ENCODE measurements at places on chromosomes 1 and 21. TPM values are rescaled to one million over a fixed set of nuclear protein-coding genes. Genes with fewer than 3 reads are reported as not detected.

The INTS11 gene
- total RNA-seq = 105 TPM

The ACTL8 gene
- total RNA-seq = not detected

GRCh38 chr1:197909384-197909783 is 7.0 kb downstream of the C1orf53 start:
- peaks cover 36% of the 10 kb centered on the region for H3K4me1 ChIP-seq
- peaks cover 98% of the 10 kb centered on the region for H3K27me3 ChIP-seq
- no peaks in the 10 kb centered on the region for H3K36me3 ChIP-seq
- DNase-seq = no peak

The SELENBP1 gene
- 39.0 TPM for total RNA-seq

DNA sequence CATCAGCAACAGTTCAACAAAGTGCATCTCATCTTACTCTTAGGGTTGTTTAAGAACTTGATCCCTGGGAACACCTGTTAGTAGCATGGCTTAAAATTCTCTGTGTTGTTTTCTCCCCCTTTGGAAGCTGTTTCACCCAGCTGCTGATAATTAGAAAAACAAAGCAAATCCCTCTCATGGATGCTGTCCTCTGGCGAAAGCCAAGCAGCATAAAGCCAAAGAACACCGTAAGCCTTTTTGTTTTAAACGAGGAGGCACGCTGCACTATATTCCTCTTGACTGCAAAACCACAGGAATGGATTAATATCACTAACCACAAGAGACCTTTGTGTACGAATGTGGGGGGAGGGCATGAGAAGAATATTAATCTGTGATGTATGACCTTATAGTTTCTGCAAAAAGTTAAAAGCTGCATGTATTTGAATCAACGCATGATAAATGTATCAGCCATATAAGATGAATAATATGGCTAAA is 923.2 kb downstream of the LTN1 start:
- peaks cover 10% of the 10 kb centered on the region for H3K4me1 ChIP-seq
- H3K4me3 ChIP-seq = no peak overlapping the region
- no peaks in the 10 kb centered on the region for H3K36me3 ChIP-seq
- H3K27me3 ChIP-seq = no peaks in the 10 kb centered on the region
- H3K27ac ChIP-seq = no peak overlapping the region
- no peak for DNase-seq

- no peaks in the 10 kb centered on the region for H3K27me3 ChIP-seq
- H3K4me3 ChIP-seq = no peak overlapping the region
- DNase-seq = no peak
- no peak overlapping the region for H3K27ac ChIP-seq
- H3K36me3 ChIP-seq = peaks cover 6% of the 10 kb centered on the region
These were observed 77.7 kb downstream of the CAPZB start for GRCh38 chr1:19407494-19408096.

The SH2D5 gene
- 1.2 TPM for total RNA-seq

The LCE3D gene
- total RNA-seq = 25.6 TPM

DNA sequence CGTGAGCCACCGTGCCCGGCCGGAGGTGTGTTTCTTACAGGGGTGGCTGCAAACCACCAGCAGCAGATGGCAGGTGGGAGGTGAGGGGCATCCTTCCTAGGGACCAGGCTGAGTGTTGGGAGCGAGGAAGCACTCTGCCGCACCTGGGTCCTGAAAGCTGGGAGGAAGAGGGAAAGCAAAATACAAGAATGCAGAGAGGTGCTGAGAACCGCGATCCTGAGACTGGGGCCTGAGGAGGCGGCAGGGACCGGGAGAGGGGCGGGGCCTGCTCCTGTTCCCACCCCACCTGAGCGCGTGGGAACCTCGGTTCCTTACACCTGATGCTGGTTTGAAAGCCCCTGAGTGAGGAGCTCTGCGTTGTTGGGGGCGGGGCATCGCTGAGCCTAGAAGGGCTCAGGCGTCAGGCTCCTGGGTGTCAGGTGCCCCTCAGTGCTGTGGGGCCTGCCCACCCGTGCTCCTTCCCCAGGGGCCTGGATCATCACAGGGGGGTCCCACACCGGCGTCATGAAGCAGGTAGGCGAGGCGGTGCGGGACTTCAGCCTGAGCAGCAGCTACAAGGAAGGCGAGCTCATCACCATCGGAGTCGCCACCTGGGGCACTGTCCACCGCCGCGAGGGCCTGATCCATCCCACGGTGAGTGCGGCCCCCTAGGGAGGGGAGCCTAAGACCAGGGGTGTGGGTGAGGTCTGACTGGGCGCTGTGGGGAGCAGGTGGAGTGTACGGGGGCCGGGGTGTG is 15.5 kb downstream of the TRPM2 start:
- H3K4me3 ChIP-seq = no peak overlapping the region
- H3K27me3 ChIP-seq = peaks cover 54% of the 10 kb centered on the region
- H3K4me1 ChIP-seq = peaks cover 7% of the 10 kb centered on the region

The S100A5 gene
- not detected for total RNA-seq

- H3K27ac ChIP-seq = peak overlapping the region; percentile 77
- DNase-seq = no peak
- no peak overlapping the region for H3K4me3 ChIP-seq
- no peaks in the 10 kb centered on the region for H3K36me3 ChIP-seq
These were observed 2.8 kb upstream of the SPSB1 start for GRCh38 chr1:9289711-9290485.

- H3K27me3 ChIP-seq = no peaks in the 10 kb centered on the region
- H3K27ac ChIP-seq = no peak overlapping the region
- H3K4me1 ChIP-seq = no peaks in the 10 kb centered on the region
- no peak for DNase-seq
- H3K4me3 ChIP-seq = no peak overlapping the region
These were observed 179.0 kb upstream of the PLD5 start for GRCh38 chr1:242703467-242703866.

DNA sequence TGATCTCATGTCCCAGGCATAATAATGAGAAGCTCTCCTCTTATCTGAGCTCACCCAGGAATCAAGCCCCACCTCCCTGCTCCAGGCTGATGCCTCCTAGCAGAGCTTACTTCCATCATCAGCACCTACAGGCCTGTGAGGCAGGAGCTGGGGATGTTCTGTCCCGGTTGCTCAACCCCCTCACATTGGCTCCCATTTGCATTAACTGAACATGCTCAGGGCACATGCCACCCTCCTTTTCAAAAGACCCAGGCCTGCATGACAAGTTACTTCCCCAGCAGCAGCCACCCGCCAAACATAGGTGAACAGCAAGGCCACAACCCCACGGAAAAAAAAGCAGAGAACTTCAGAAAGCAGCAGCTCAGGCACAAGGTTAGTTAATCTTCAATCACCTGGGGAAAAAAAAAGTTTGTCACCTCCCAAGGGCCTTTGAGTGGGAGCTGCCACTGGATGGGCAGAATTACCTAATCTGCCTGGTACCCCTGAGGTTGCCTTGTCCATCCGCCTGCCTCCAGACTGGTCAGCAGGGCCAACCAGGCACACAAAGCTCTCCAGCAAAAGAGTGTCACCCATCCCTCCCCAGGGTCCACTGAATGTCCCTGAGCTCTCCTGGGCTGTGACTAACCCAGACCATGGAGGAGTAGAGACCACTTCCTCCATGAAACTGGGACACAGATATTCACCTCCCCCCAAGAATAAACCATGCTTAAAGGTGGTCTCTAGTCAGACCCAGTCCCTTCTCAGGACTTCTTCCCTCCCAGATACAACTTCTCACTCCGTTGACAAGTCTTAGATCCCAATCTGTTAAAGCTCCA is 4.4 kb downstream of the KCNN3 start:
- DNase-seq = no peak
- no peak overlapping the region for H3K27ac ChIP-seq
- no peak overlapping the region for H3K4me3 ChIP-seq
- peaks cover 39% of the 10 kb centered on the region for H3K4me1 ChIP-seq

The FCRL2 gene
- not detected for total RNA-seq

DNA sequence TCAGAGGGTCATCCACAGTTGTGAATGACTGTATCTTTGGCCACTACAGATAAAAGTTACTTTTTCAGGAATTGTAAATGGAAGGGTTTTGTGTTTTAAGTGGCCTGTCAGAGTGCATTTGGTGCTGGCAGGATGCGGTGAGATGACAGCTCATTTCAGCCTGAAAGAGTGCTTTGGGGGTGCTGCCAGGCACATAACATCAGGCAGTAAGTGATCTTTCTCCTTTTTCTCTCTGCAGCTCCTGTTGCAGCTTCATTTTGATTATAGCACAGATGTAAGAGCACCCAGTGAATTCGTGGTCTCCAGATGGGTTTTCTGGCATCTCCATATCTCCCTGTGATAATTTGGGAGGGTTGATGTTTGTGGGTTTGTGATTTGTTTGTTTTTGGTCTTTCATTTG is 14.8 kb upstream of the FAM163A start:
- H3K4me1 ChIP-seq = no peaks in the 10 kb centered on the region
- no peaks in the 10 kb centered on the region for H3K36me3 ChIP-seq
- DNase-seq = no peak

The EPB41 gene
- 72.3 TPM for total RNA-seq

DNA sequence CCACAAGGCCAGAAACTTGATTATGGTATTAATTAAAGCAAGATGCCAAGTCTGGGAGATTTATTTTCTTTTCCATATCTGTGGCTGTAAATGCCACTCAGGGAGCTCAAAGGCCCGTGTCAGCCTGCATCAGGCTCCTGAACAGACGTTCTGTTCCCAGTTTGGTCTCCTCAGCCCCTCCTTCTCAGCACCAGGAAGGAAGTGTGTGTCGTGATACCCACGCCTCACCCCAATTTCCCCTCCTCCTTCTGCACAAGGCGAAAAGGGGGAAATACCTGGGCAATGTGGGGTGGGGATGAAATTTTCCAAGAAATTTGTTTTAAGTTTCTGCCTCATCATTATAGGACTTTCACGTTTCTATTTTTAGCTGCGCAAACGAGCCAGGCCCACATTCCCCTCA is 112.0 kb downstream of the SYF2 start:
- no peak for DNase-seq
- no peaks in the 10 kb centered on the region for H3K27me3 ChIP-seq
- no peaks in the 10 kb centered on the region for H3K4me1 ChIP-seq
- no peaks in the 10 kb centered on the region for H3K36me3 ChIP-seq

DNA sequence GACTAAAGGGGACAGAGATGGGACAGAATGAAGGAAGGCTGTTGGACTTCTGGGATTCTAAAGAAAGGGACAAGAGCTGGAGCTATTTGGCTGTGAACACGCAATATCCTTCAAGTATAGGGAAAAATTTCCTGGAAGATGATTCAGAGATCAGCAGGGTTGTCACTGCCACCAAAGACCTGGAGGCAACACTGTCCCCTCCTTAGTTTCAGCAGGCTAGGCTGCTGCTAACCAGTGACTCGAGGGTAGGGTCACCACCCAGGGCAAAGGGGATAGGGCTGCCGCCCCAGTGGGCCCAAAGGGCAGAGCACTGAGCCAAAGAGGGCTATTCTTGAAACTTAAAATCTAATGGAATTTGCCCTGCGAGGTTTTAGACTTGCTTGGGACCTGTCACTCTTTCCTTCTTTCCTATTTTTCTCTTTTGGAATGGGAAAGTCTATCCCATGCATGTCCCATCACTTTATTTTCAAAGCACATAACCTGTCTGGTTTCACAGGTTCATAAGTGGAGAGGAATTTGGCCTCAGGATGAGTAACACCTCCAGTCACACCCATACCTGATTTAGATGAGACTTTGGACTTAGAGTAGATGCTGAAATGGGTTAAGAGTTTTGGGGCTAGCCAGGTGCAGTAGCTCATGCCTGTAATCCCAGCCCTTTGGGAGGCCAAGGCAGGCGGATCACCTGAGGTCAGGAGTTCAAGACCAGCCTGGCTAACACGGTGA is 11.9 kb downstream of the IFNLR1 start:
- peaks cover 3% of the 10 kb centered on the region for H3K4me1 ChIP-seq
- peak overlapping the region; percentile 6 for H3K27ac ChIP-seq
- DNase-seq = no peak

DNA sequence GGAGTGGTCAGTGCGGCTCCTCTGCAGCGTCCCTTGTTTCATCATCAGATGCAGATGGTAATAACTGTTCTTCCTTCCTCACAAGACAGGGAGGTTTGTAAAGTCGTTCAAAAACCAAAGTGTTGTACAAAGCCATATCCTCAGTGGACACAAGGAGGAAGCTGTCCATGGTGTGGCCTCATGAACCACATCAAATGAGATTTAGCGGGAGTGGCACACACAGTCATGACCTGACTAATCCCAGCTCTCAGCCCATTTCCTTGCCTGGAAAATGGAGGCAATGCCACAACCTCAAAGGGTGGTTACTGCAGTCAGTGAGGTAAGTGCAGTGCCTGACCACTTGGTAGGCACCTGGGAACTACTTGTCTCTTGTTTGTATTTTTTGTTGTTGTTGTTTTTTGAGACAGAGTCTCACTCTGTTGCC is 13.4 kb downstream of the ENTREP3 start:
- peaks cover 46% of the 10 kb centered on the region for H3K4me1 ChIP-seq
- no peak for DNase-seq
- H3K27me3 ChIP-seq = no peaks in the 10 kb centered on the region
- no peak overlapping the region for H3K4me3 ChIP-seq
- H3K36me3 ChIP-seq = peaks cover 13% of the 10 kb centered on the region

The C8A gene
- not detected for total RNA-seq

DNA sequence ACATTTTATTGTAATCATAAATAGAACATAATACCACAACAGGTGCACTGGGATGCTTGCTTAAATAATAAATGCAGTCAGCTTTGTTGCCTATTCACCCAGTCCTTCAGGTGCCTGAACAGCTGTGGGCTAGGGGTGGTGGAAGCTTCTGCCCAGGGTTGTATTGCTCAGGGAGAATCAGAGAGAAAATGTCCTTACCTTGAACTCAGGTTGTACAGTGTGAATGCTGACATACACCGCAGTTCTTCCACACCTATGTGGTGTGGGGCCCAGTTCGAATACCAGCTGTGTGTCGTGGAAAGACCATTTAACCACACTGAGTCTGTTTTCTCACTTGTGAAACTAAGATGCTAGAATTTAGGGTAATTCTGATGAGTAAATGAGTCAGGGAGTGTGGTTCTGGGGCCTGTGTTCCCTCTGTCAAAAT is 115.7 kb upstream of the ATP1A1 start:
- H3K36me3 ChIP-seq = no peaks in the 10 kb centered on the region
- no peak overlapping the region for H3K4me3 ChIP-seq
- H3K27ac ChIP-seq = no peak overlapping the region
- H3K27me3 ChIP-seq = no peaks in the 10 kb centered on the region

GRCh38 chr1:67020304-67020703 is 33.6 kb downstream of the SLC35D1 start:
- no peaks in the 10 kb centered on the region for H3K27me3 ChIP-seq
- peaks cover 46% of the 10 kb centered on the region for H3K36me3 ChIP-seq
- no peak for DNase-seq
- H3K4me1 ChIP-seq = peaks cover 5% of the 10 kb centered on the region

- peaks cover 9% of the 10 kb centered on the region for H3K27me3 ChIP-seq
- H3K27ac ChIP-seq = no peak overlapping the region
- H3K36me3 ChIP-seq = no peaks in the 10 kb centered on the region
- H3K4me1 ChIP-seq = peaks cover 4% of the 10 kb centered on the region
- H3K4me3 ChIP-seq = no peak overlapping the region
- no peak for DNase-seq
These were observed 24.5 kb downstream of the TMPRSS2 start for GRCh38 chr21:41483415-41483814.
